ENCODE measurements at places on chromosomes 5 and 9.

- peak; percentile 72 for DNase-seq
Observed at GRCh38 chr5:106894964-106895363, 775.8 kb downstream of the EFNA5 start.

GRCh38 chr9:27344776-27345175, 47.8 kb upstream of the EQTN start:
- DNase-seq = no peak

DNA sequence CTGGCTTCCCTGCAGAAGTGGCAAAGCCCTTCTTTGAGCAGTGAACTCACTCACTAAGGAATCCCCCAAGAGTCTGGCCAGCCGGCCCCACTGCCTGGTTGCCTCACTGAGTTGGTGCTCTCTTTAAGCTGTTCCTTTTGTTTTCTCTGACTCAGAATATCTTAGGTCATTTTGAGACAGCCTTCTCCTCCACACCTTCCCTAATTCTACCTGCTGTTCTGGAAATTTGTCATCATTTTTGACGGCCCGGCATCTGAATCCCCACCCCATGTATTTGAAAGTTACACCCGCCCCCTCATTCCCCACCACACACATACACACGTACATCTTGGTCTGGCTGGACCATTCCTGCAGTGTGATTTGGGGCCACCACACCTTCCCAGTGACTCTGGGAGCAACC, 41.8 kb downstream of the FGF1 start:
- DNase-seq = no peak

GRCh38 chr9:92492781-92493401, 10.6 kb upstream of the ASPN start:
- no peak for DNase-seq

DNA sequence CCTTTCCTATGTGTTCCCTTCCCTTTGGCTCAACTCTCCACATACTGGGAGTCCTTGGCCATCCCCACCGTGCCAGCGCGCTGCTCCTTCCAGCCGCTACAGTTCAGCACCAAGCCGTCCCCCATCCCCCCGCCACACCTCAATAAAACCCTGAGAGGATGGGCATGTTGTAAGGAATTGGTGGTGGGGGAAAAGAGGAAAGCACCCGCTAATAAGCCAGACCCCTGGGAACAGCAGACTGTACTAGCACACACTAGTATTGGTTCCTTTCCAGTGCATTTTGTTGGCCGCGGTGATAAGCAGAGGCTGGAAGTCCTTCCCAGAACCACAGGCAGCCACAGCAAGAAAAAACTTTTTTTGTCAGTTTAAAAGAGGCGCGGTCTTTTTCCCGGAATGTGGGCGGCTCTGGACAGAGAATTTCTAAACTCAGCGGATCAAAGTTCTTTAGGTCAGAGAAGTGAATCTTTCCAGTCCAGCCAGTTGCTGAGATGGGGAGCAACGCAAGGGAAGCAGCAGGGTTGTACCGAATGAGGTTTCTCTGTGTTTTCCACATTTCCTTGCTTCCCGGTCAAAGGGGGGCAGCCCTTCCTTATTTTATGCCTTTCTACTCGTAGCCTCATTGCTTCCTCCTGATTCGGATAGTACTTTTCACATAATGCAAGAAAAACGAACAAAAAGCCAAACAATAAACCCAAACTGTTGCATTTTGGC, 2.1 kb downstream of the CHSY3 start:
- DNase-seq = no peak

DNA sequence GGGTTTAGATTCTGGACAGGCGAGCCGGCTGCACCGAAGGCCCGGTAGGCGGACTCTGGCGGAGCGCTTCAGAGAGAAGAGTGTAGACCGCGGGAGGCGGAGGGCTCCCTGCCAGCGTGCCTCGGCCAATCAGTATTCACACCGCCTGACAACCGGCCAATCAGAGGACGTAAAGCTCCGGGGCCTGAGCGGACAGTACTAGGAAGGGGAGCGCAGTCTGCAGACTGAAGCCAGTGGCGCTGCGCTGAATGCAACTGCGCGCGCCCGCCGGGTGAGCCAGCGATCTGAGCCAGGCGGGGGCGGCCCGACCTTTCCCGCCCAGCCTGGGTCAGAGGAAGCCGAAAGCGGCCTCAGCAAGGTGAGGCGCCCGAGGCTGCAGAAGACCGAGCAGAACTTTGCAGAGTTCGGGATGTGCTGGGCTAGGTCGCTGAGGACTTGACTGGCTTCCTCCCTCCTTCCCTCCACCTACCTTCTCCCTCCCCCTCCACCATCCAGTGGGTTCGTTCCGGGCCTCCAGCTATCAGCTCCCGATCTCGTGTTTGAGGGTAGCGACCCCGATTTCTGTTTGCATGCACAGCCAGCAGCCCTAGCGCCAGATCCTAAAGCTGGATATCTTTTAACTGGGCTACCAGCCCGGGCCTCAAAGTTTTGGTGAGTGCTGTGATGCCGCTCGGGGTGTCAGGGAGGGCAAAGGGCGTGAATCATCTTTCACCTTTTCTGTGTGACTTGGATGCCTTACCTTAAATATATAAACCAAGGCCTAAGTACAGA, at the start of gene DMRT2:
DMRT2 (plus strand) TSS at position 233 of the 771 bp plus-strand sequence. CDS start 1,257 bp downstream, outside the sequence.
- peak; percentile 62 for DNase-seq

- DNase-seq = no peak
Observed at GRCh38 chr9:28650327-28650726, 1077.0 kb upstream of the C9orf72 start.

DNA sequence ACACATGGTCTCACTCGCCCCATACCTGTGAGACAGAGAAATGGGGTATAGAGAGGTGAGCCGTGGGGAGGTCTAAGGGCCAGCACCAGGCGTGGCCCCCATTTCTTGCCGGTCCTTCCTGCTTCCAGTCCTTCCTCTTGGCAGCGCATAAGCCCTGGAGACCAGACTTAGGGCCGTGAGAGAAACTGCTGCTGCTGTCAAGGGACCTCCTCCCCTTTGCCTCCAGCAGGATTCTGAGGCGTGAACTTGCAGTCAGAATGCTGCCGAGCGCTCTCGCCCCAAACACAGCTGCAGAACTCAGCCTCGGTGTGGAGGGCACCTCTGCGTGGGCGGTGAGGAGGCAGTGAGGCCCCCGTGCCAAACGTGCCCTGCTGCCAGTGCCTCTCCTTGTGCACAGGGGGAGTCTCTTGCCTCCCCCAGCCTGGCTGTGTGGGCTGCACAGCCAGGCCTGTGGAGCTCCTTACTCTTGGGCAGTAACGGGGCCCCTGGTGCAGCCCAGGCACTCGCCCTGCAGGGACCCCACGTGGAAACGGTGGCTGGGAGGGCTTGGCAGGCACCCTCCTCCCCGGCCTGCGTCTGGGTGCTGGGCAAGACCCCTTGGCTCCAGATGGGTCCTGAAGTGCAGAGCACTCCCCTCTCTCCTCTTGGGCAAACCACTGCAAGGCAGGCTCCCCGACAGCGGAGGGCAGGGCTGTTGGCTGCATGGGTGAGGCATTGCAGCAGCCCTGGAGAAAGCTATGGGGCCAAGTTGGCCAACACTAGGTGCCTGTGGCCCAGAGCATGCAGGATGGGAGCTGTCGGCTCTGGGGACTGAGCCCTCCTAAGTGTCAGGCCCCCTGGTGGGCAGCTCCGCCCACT, 85.4 kb downstream of the RXRA start:
- no peak for DNase-seq

DNA sequence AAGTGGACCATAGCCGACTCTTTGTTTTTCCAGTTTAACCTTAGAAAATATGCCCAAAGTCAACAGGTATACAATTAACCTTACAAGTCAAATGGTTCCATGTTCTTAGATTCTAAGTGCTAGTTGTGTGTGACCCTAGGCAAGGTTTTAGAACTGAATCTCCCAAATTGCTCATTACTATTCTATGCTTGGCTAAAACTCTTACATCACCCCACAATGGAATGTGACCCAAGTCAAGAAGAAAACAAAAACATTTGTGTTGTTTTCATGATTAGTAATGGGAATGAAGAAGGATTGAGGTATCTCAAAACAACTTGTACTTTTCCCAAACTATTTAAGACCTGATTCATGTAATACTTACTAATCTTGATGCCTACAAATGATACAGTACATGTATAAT, 159.2 kb downstream of the ARRDC3 start:
- no peak for DNase-seq

DNA sequence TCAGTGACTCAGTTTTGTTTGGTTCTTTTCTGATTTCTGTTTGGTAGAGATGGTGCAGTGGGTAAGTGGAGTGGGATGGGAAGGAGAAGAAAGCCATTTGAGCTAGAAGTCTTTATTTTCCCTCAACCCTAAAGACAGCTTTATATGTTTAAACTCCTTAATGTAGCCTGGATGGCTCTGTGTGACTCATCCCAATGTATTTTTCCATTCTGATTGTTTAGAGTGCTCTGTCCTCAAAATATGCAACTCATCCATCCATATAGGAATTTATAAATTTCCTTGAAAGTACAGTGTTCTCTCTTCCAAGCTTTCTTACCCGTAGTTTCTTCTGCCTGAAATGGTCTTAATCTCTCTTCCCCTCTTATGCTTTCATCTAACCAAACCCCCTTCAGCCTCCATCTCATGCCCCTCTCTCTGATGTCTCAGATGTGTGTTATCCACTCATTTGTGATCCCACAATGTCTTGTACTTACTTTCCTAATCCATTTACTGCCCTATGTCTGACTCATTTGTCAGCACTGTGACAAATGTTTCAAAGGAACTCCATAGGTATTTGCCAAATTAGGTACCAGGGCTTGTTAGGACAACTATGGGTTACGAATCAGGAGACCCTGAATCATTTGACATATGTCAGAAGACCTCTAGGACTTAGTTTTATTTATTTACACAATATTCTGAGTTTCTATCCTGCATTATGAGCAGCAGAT, 217.5 kb upstream of the SGCD start:
- DNase-seq = no peak

GRCh38 chr5:152592416-152592815, 187.3 kb upstream of the NMUR2 start:
- DNase-seq = no peak

DNA sequence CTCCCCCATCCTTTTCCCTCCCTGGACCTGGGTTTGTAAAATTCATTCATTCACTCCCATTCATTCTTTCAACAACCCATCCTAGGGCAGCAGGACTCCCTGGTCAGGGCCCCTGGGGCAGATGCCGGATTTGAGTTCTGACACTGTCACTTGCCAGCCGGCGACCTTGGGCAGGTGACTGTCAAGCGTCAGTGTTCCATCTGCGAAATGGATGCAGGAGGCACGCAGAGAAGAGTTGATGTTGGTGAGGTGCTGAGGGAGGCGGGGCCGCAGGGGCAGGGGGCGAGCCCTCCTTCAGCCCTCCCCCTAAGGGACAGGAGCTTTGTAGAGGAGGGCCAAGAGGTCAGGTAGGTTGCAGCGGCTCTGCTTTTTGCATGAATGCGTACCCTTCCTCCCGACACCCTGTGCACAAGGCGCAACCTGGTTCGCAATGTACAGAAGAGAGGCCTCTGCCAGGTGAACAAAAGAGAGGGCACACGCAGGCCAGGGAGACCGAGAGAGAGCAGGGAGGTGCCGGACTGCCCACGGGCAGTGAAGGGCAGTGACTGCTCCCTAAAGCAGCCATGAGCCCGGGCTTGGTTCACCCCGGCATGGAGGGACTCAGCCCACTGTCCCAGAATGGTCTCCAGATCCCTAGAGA, 128.1 kb downstream of the BARX1 start:
- no peak for DNase-seq

GRCh38 chr9:8680157-8680556, 880.6 kb upstream of the DMAC1 start:
- no peak for DNase-seq

Measured in suppressor macrophage treated with lipopolysaccharide for 1 hour (primary cell).